T-helper 1 cell treated with Interleukin-12 subunit alpha and Interleukin-12 subunit beta and Interleukin-4 antibody, amounts not matched to agents 30 ng/mL and 1 ng/mL, for 36 hours (primary cell): ENCODE measurements at places on chromosomes 6 and 20. TPM values are rescaled to one million over a fixed set of nuclear protein-coding genes. Genes with fewer than 3 reads are reported as not detected.

The COL9A3 gene
- total RNA-seq = 0.15 TPM in 1 of 2 replicates, not detected in the other

The CGA gene
- total RNA-seq = not detected in 2 replicates

The HRH3 gene
- total RNA-seq = not detected in 2 replicates

The CGAS gene
- total RNA-seq = 52.5 and 56.2 TPM in 2 replicates

The GMPR gene
- total RNA-seq = 0.49 and 0.63 TPM in 2 replicates

The TEAD3 gene
- total RNA-seq = 0.17 and 0.29 TPM in 2 replicates

The MROH8 gene
- 0.98 and 1.0 TPM in 2 replicates for total RNA-seq

The BHLHE23 gene
- total RNA-seq = not detected in 2 replicates

The SRC gene
- total RNA-seq = 5.3 TPM in 2 replicates

The SYCP2 gene
- total RNA-seq = 7.0 and 7.6 TPM in 2 replicates

The OOEP gene
- 1.0 TPM in 2 replicates for total RNA-seq

The RSPH9 gene
- not detected in 2 replicates for total RNA-seq

The CALHM5 gene
- not detected in 2 replicates for total RNA-seq

The DEF6 gene
- total RNA-seq = 220 and 225 TPM in 2 replicates

The RAET1G gene
- not detected in 2 replicates for total RNA-seq

The DNAAF9 gene
- 1.9 and 2.1 TPM in 2 replicates for total RNA-seq

The UST gene
- total RNA-seq = 0.10 and 0.32 TPM in 2 replicates

The STMND1 gene
- total RNA-seq = not detected in 2 replicates

The COL19A1 gene
- not detected in 2 replicates for total RNA-seq

The MICAL1 gene
- 84.9 and 88.4 TPM in 2 replicates for total RNA-seq

The VGLL2 gene
- total RNA-seq = not detected in 2 replicates

The METTL24 gene
- not detected in 2 replicates for total RNA-seq
